Stimulated activated CD4-positive, alpha-beta T cell treated with anti-CD3 and anti-CD28 coated beads, Interleukin-15, amount 100 ng/mL, for 24 hours (primary cell): ENCODE measurements at places on chromosomes 4 and X.

DNA sequence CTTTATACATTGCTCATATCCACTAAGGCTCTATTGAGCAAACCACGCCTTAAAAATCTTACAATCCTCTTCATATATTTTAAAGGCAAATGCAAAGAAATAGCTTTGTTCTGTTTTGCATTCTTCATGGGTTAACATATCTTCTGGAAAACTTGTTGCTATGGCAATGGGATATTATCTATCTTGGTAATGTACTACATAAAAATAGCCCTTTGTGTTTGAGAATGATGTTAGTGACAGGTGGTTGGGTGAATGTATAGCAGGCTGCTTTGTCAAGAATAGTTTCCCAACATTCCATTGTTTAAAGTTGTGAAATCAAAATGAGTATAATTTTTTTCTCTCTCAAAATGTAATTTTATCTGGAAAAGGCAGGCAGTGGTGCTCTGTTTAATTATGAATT, 16.8 kb downstream of the REPS2 start:
- DNase-seq, result no peak

GRCh38 chr4:14883661-14884060, 118.6 kb upstream of the CPEB2 start:
- DNase-seq, result no peak

GRCh38 chrX:28550331-28550872, 36.8 kb upstream of the IL1RAPL1 start:
- no peak for DNase-seq

DNA sequence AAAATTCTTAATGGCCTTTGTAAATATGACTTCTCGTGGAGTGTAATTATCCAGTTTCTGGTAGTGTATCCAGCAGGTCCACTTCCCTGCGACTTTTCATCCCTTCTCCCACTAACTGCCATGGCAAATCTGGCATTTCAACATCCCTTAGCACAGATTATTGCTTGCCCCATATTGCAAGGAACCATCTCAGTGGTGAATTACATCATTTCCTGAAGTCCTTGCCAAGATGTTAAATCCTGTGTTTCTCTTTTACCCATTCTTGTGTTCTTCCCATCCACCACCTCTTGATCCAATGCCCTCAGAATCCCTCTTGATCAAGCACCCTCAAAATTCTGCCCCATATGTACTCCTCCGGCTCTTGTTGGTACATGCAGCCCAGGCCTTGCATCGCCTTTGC, 88.1 kb upstream of the ZNF81 start:
- no peak for DNase-seq

DNA sequence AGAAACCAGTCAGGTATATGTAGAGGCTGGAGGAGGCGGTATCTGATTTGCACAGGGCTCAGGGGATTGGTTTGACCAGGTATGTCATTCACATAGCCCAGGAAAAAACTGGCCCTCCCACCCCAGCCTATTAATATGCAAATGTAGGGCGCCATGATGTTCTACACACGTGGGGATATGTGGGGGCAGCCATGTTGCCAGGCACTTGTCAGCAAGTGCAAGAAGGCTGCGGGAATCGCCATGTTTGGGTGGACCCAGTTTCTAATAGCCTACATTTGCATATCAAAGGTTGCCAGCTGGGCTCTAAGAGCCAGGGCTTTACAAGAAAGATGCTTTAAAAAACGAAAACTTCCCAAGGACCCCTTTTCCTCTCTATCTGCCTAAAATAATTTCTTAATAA, 335.1 kb downstream of the SMARCA1 start:
- no peak for DNase-seq

DNA sequence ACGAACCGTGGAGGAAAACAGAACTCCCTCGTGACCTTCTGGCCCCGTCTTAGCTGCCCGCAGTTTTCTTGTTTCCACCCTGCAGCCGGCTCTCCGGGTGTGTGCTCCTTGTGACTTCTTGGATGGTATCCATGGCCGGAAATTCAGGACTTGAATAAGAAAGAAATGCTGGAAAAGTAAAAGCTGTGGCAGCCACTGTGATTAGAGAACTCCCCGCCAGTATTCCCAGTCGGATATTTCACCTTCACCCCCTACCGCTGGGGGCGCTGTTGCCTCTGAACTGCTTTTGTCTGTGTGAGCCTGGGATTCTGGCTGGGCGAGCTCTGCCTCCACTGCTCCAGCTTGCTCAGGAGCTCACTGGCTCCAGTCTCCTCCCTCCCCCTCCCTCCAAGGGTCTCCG, 41.5 kb upstream of the CYP4V2 start:
- DNase-seq, result peak; percentile 38

DNA sequence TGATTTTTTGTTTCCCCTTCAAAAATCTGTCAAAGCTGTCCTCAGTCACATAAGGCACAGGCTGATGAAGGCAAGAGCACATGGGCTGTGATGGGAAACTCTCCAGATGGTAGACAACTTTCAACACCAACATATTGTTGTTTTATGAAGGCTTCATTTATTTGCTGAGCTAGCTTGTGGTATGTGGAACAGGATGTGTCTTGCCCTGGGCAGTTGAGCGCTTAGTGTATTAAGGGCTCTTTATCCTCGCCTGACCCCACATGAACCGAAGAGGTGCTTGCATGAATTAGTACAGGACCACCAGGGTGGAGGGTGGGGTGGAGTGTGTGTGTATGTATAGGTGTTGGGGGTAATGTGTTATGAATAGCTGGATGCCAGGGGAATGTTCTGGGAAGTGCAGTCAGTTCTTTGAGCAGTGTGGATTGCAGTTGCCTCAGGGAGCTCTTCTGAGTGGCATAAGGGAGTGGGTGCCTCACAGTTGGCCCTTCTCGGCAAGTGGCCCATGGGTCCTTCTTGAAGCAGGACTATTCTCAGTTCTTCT, 103.1 kb downstream of the PHEX start:
- DNase-seq, result no peak

- no peak for DNase-seq
Observed at GRCh38 chrX:150360331-150360730, 2.8 kb upstream of the MAMLD1 start.

GRCh38 chr4:101418055-101418454, 70.7 kb upstream of the PPP3CA start:
- peak; percentile 76 for DNase-seq

DNA sequence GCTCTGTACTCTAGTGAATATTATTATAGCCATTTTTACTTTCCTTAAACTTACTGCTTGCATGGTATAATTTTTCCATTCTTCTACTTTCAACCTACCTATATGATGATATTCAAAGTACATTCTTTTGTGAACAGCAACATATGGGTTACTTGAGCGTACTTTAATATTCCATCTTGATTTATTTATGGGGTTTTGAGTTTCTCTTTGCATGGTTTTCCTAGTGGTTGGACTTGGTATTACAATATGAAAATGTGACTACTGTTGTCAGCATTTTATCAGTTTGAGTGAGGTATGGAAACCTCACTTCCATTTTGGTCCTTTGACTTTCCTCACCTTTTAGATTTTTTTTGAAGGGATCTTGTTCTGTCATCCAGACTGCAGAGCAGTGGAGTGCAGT, 35.9 kb downstream of the ADGRG4 start:
- no peak for DNase-seq

DNA sequence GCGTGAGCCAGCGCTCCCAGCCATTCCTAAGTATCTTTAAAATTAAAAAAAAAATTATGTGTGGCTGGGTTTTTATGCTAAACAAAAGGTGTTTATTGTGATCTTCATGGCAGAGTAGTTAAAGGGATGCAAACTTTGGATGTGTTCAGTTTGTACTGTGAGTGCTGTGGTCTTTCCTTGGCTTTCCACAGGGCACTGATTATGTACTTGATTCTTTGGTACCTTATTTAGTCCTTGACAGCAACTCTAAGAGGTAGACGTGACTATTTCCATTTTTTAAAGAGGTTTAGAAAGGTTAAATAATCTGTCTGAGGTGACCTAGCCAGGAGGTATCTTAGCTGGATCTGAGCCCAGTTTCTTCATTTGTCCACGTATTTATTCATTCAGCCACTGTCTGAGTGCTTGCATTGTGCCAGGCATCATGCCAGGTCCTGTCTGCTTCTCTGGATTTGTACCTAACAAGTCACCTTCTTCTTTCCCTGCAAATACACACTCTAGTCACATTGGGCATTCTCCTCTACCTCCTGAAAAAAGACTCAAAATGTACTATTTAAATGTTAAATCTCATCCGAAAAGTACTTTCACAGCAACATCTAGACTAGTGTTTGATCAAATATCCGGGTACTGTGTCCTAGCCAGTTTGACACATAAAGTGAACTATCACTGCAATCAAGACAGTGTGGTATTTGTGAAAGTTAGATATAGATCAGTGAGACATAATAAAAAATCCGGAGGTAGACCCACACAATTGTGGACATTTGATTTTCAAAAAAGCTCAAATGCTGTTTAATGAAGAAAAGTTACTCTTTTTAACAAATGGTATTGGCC, 31.5 kb downstream of the WWC2 start:
- DNase-seq, result no peak

DNA sequence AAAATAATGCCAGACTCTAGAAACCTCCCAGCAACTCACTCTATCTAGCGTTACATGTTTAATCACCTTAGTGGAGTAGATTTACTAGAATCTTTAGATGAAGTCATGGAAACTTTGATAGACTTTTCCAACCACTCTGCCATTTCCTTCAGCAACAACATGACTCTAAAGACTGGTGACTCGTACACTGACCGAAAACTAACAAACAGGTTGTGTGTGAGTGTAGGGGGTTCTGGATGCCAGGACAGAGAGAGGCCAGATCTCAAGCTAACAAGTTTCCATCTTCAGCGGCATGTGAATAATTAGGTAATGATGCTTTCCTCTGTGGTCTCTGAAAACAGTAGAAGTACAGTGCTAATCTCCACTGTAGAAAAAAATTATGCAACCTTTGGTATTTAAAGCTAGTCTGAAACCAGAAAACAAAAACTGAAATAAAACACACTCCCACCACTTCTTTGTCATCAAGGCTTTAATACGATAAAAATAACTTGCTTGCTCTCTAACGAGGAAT, 286.4 kb downstream of the PRDM5 start:
- DNase-seq, result no peak

GRCh38 chr4:147957446-147957845, 225.6 kb downstream of the ARHGAP10 start:
- no peak for DNase-seq

DNA sequence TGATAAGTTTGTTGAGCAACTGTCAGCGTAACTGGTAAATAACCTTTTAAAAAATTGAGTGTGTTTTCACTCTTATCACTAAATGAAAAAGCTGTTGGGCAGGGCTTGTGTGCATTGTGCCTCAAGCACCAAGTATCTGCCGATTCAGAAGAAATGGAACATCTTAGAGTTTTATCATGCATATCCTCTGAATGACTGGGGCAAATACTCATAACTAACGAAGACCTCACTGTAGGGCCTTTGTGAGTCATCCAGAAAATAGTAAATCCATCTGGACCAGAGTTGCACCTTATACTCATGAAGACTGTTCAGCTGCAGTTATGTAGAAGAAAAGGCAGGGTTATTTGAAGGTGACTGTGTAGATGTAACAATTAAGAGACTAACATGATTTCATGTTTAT, 222.1 kb downstream of the CAMK2D start:
- DNase-seq, result peak; percentile 31

- DNase-seq, result no peak
Observed at GRCh38 chr4:13601848-13602247, 25.7 kb downstream of the BOD1L1 start.

DNA sequence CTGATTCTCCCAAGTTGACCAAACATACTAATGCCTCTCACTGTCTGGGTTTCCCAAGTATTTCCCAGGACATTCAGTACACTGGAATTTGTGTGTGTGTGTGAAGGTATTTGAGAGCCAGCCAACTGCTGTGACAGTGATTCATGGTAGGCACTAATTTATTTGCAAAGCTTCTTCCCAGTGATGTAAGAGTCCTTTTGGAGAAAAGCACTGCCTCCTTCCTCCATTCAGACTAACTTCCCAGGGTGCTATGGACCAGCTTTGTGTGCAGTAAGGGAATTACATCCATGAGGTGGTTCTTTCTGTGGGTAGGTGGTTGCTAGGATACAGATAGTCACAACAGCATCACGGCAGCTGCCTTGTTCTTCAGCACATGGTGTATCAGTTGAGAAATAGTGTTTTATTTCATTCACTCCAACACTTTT, 8.7 kb downstream of the EGF start:
- DNase-seq, result no peak

DNA sequence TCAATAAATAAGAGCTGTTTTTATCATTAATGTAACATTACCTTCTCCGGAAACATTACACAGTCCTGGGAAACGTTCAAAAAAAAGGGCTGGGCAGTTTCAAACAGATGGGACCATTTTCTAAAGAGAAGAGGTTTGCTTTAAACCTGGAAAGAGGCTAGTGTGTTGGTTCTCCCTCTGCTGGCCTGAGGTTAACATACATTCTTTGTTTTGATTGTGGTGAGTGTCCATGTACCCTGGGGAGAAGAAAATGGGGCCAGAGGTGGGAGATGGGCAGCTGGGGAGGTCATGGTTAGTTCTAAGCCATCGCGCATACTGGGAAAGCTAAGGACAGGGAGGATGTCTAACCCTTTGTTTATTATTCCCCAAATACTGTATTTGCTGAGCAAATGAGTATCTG, 194.7 kb downstream of the CPEB2 start:
- DNase-seq, result no peak

- DNase-seq, result no peak
Observed at GRCh38 chr4:175720067-175720466, 92.0 kb downstream of the GPM6A start.

- no peak for DNase-seq
Observed at GRCh38 chrX:68139791-68140190, 293.5 kb downstream of the OPHN1 start.

- DNase-seq, result no peak
Observed at GRCh38 chr4:93384887-93385286, 443.7 kb upstream of the ATOH1 start.

GRCh38 chrX:21374163-21374993, at the start of gene CNKSR2:
TSS of gene CNKSR2 (plus strand) at chrX:21374418. CDS start at chrX:21374898, 480 bp downstream.
- peak; percentile 79 for DNase-seq

DNA sequence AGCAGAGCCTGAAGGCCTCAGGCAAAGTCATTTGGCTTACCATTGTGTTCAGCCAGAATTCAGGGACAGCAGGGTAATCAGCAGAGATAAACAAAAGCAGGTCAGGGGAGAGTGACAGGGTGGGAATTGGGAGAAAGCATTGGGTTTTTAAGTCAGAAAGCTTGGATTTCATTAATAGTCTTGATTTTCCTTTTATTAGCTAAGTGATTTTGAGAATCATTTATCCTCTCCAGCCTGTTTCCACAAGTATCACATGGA, 410.1 kb downstream of the HNRNPD start:
- no peak for DNase-seq

GRCh38 chrX:15242899-15243555, 26.9 kb downstream of the ASB9 start:
- peak; percentile 41 for DNase-seq

GRCh38 chr4:55509266-55509665, 37.4 kb downstream of the CLOCK start:
- no peak for DNase-seq

- DNase-seq, result no peak
Observed at GRCh38 chr4:100278567-100278966, 88.3 kb upstream of the DDIT4L start.
